ENCODE measurements at places on chromosomes 7 and 10. TPM values are rescaled to one million over a fixed set of nuclear protein-coding genes. Genes with fewer than 3 reads are reported as not detected.

GRCh38 chr7:30065746-30066145, 37.5 kb downstream of the PLEKHA8 start:
- no peaks in the 10 kb centered on the region for H3K4me1 ChIP-seq
- H3K27me3 ChIP-seq, result no peaks in the 10 kb centered on the region
- H3K27ac ChIP-seq, result no peak overlapping the region
- no peak overlapping the region for H3K4me3 ChIP-seq
- H3K36me3 ChIP-seq, result peaks cover 1% of the 10 kb centered on the region
- DNase-seq, result no peak

- H3K4me1 ChIP-seq, result peaks cover 9% of the 10 kb centered on the region
- peak overlapping the region; percentile 98 for H3K4me3 ChIP-seq
- no peaks in the 10 kb centered on the region for H3K36me3 ChIP-seq
- DNase-seq, result peak; percentile 41
These were observed 4.5 kb downstream of the CPED1 start for GRCh38 chr7:120992965-120993494.

DNA sequence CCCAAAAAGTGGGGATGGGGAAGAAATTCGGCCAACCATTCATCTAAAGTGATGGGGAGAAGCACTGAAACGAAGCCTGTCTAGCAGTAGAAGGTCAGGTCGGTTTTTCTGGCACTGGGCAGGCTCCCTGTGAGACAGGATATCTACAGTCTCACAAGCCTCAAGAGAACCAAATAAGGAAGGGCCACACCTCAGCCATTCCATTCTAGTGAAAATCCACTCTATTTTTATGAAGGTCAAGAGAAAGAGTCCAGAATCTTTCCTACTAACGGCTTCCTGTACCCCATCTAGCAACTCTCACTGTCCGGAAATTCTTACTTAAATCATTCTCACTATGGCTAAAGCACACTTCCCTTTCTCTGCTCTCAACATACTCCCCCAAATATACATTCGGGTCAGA, 267.1 kb downstream of the PRPF18 start:
- H3K27me3 ChIP-seq, result no peaks in the 10 kb centered on the region
- H3K4me3 ChIP-seq, result no peak overlapping the region
- H3K4me1 ChIP-seq, result no peaks in the 10 kb centered on the region
- H3K27ac ChIP-seq, result peak overlapping the region; percentile 45

DNA sequence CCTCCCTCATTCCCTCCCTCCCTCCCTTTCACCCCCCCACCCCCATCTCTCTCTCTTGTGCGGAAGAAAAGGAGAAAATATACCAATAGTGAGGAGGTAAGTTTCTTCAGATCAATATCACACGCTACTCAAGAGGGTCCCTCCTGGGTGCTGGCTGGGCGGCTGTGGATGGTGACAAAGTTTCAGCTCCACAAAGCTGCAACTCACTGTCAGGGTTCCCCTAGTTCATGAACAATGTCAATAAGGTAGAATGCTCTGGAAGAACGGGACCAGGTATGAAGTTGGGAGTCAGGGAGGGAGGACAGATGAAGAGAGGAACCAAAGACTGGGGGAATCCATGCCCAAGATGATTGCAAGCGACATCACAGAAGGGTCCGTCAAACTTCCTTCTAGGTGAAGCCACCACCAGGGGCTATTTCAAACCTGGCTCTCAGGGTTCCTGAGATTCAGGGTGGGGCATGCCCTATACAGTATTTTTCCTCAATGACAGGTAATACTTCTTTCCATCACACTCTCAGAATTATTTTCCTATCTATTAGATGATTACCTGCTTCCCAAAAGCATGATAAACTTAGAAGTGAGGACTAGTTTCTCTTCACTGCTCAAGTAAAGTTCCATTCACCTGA, 1.4 kb upstream of the PDE1C start:
- no peak overlapping the region for H3K27ac ChIP-seq
- H3K36me3 ChIP-seq, result no peaks in the 10 kb centered on the region
- no peaks in the 10 kb centered on the region for H3K4me1 ChIP-seq
- DNase-seq, result no peak
- peak overlapping the region; percentile 27 for H3K4me3 ChIP-seq

GRCh38 chr7:69192134-69192533, 406.1 kb upstream of the AUTS2 start:
- H3K36me3 ChIP-seq, result no peaks in the 10 kb centered on the region
- DNase-seq, result no peak
- no peaks in the 10 kb centered on the region for H3K4me1 ChIP-seq
- no peaks in the 10 kb centered on the region for H3K27me3 ChIP-seq

DNA sequence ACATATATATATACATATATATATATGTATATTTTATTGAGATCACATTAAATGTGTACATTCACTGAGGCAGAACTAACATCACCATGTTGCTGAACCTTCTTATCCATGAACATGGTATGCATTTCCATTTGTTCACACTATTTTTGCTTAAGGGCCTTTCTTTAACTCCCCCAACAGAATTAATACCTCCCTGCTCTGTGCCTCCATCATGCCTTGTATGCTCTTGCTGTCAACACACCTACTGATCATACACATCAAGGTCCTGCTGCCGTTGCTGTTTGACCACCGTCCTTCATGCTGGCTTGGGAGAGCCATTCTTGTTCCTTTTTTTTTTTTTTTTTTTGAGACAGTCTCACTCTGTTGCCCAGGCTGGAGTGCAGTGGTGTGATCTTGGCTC, 43.5 kb downstream of the EPHB4 start:
- peaks cover 10% of the 10 kb centered on the region for H3K27me3 ChIP-seq
- H3K27ac ChIP-seq, result no peak overlapping the region

DNA sequence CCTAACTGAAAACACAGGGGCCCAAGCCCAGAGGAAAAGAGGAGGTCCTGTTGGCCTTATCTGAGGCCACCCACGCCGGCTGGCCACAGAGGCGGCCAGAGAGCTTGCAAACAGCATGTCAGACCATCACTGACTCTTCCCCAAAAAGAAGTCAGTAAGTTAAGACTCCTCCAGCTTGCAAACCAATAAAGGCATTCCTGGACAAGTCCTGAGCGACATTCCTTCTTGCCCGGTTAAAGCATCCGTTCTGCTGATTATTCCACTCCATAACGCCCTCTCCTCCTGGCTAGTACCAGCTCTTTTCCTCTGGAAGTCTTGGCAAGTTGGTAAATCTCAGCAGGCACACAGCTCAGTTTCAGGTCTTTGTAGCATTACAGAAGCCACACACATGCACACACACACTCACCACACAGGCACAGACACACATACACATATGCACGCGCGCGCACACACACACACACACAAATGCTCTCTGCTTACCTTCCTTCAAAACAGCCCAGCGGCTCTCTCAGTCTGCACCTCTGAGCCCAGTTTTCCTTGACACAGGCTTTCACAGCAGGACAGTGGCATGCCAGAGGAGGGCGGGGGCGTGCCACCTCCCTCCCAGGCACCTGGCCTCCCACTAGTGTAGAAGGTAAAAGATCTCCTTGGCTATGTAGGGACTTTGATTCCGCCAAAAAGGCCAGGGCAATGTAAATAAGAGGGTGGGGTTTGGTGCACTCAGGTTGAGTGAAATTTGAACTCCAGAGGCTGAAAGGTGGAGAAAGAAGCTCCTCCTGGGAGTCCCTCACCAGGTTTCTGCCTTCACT, 201.4 kb downstream of the TNS3 start:
- H3K27me3 ChIP-seq, result no peaks in the 10 kb centered on the region
- no peak overlapping the region for H3K4me3 ChIP-seq
- H3K36me3 ChIP-seq, result peaks cover 3% of the 10 kb centered on the region
- peak; percentile 59 for DNase-seq
- H3K4me1 ChIP-seq, result peaks cover 14% of the 10 kb centered on the region
- H3K27ac ChIP-seq, result peak overlapping the region; percentile 19

CYP3A4 gene
- polyA plus RNA-seq, result not detected

GRCh38 chr7:16130111-16131110, 290.9 kb downstream of the CRPPA start:
- H3K27ac ChIP-seq, result no peak overlapping the region
- peaks cover 3% of the 10 kb centered on the region for H3K4me1 ChIP-seq
- no peak overlapping the region for H3K4me3 ChIP-seq

DNA sequence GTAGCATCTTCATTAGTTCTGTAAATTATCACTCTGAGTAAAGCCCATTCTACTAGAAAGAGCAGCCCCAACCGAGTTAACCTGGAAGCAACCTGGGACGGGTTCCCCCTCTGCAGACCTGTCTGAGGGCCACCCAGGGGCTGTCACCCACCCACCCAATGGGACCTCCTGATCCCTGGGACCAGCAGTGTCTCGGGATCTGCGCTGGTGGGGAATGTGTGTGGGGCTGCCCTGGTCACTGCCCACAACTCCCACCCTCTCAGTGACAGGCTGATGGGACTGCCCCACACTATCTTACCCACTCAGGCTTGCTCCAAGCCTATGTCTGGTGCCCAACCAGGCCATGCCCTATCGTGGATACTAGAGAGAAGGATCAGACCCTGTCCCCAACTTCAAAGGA, 215.0 kb downstream of the GRID1 start:
- no peak overlapping the region for H3K27ac ChIP-seq
- H3K4me3 ChIP-seq, result no peak overlapping the region
- no peaks in the 10 kb centered on the region for H3K4me1 ChIP-seq
- H3K36me3 ChIP-seq, result no peaks in the 10 kb centered on the region
- DNase-seq, result no peak

DNA sequence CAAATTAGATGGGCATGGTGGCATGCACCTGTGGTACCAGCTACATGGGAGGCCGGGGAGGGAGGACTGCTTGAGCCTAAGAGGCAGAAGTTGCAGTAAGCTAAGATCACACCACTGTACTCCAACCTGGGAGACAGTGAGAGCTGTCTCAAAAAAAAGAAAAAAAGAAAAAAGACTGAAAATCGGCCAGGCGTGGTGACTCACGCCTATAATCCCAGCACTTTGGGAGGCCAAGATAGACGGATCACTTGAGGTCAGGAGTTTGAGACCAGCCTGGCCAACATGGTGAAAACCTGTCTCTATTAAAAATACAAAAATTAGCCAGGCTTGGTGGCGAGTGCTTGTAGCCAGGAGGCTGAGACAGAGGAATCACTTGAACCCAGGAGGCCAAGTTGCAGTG, 11.9 kb downstream of the RNF216 start:
- DNase-seq, result no peak
- no peak overlapping the region for H3K27ac ChIP-seq
- no peaks in the 10 kb centered on the region for H3K36me3 ChIP-seq
- H3K4me3 ChIP-seq, result no peak overlapping the region

IGF2BP3 gene
- polyA plus RNA-seq, result 21.6 TPM
